Kidney glomerular epithelial cell (primary cell): ENCODE measurements at places on chromosomes 12 and 14.

DNA sequence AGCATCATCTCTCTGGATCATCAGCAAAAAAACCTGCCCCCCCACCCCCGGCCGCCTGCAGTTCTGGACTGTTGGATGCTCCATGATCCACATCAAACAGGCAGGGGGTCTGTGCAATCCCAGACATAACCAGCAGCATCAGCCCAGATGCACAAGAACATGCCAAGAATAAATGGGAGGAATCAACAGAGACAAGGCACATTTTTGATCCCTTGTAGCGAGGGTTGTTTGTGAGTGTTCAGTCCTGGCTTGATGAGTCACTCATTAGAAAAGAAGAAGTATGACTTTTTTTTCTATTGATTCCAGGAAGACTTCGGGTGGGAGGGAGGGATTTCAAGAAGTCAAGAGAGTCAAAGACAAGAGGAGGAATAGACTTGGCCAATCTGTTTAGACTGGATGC, 244.2 kb downstream of the KSR2 start:
- DNase-seq, result no peak

- peak; percentile 67 for DNase-seq
These were observed 72.4 kb downstream of the TTC9 start for GRCh38 chr14:70714055-70714550.

- peak; percentile 94 for DNase-seq
These were observed 8.3 kb downstream of the REC8 start for GRCh38 chr14:24179961-24180796.

DNA sequence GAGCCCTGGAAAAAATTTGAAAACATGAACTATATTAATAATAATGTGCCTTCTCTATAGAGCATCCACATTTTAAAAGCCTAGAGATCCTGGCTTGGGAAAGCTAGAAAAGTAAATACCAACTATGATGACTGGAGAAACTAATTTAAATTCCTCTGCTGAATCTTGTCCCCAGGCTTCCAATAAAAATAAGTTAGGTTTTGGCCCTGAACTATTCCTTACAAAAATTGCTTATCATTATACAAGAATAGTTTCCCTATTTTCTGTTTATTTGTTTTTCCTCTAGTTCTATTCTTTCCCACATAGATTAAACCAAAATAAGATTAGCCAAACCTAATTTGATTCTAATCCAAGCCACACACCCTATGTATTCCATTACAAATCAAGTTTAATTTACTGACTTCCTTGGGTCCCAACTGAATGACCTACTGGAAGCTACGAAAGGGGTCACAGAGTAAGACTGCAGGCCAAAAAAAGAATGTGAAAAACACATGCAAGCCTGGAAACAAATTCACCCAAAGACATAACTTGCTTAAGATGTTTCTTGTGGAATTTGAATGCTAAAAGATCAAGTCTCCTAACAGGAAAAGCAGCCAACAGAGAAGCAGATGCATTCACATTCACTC, 133.0 kb downstream of the PAWR start:
- DNase-seq, result no peak

DNA sequence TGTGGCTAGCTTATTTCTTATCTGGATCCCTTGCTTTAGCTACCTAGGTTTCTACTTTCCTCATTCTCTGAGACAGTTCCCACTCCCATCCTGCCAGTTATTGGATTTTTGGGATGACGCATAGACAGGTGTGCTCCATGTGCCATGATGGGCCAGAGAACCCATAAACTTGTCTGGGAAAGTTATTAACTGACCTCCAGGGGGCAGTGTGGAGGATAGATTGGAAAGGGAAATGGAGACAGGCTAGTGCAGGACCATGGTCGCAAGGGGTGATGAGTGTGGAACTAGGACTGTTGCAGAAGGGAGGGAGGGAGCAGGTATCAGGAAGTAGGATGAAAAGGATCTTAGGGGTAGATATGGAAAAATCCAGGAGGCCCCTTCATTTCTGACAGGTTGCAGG, 80.3 kb downstream of the ESRRB start:
- peak; percentile 13 for DNase-seq

GRCh38 chr14:96461950-96462798, 40.0 kb upstream of the PAPOLA start:
- DNase-seq, result no peak

- DNase-seq, result no peak
These were observed 145.8 kb downstream of the TSPAN9 start for GRCh38 chr12:3222979-3223378.

DNA sequence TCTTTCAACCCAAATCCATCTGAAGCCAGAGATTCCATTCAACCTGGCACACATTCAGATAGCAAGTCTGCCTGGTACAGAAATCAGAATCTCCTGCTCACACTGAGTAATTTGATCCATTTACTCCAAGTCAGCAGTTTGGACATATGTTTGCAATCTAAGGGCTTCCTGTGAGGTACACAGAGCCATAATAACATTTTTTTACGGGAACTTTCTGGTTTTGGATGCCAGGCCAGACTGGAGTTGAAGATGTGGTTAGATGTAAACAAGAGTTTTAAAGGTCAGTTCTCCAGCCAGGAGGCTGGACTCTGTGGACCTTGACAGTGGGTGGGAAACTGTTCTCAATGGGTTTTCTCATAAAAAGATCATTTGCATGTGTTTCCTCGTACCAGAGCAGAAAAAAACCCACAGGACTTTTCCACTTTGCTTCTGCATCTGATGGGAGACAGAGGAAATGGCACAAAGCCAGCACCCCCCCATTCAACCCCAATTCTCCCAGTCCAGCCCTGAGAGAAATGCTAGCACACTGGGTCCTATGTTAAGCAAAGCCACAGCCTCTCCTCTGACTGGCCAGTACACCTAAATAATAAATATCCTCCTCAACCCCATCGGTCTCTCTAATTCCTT, 17.7 kb upstream of the TSPAN11 start:
- no peak for DNase-seq

DNA sequence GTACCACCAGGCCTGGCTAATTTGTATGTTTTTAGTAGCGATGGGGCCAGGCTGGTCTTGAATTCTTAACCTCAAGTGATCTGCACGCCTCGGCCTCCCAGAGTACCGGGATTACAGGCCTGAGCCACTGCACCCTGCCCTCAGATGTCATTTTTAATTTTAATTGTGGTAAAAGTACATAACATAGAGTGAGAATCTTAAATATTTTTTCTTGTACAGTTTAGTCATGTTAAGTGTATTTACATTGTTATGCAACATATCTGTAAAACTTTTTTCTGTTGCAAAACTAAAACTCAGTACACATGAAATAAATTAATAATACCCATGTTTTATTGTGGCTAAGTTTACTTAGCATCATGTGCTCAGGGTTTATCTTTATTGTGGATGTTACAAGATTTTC, 231.4 kb downstream of the ALG10 start:
- no peak for DNase-seq
